ENCODE measurements at places on chromosomes 16 and 17.
A peak's percentile ranks its signal among the peaks of the same experiment; 100 is the strongest.

DNA sequence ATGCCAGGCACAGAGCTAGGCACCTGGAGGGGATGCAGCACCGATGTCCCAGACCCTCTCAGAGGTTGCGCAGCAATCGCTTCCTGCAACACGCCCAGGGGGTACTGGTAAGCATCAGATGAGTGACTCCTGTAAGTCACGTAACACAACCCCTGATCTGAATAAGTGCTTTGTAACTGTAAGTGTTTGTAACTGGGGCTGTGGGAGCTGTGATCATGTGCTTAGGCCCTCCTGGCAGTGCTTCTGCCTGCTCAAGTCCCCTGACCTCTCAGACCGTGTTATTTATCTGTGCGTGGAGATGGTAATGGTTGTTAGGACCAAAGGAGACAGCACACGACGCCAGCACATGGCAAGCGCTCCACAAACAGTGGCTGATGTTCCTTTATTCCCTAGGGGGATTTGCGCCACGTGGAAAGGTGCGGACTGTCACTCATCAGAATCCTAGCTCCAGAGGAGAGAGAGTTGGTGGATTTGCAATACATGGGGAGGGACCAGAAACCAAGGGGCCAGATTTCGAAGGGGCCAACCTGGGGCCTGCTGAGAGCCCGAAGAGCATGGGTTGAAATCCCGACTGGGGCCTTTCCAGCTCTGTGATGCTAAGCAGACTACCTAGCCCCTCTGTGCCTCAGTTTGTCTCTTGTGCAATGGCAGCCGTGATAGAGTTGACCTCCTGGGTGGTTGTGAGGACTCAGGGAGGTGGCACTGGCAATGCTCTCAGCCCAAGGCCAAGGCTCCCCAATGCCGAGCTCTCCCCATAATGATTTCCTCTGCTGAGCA, 151.8 kb downstream of the IRF8 start:
- DNase-seq, result no peak

DNA sequence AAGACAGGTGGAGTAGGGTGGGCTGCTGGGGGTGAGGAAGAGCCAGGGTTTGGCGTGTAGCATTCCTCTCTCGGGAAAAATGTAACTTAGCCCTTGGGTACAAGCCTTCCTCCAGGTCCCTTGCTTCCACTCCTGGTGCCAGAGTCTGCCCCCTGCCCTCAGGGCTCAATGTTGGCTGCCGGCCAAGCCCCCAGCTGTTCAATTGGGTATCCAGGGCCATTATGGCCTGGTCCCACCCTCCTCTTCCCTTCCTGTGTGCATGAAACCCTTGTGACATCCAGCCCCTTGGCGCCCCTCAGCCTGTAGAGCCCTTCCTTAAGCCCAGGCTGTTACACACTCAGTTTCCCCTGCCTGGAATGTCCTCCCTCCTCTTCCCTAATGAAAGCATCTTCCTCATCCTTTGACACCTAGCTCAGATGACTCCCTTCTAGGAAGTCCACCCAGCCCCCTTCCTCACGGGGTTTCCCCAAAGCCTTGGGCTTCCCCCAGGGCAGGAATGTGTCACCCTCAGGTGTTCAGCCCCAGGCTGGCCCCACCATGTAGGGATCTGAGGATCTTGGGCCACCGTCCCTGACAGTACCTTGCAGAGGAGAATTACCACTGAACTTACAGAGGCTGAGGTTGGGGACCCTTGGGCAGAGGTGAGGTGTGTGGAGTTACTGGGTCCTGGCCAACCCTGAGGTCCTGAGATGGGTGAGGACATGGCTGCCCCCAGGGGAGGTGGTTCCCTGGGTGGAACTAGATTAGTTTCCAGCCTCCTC, 30.0 kb downstream of the B9D1 start:
- DNase-seq, result no peak

DNA sequence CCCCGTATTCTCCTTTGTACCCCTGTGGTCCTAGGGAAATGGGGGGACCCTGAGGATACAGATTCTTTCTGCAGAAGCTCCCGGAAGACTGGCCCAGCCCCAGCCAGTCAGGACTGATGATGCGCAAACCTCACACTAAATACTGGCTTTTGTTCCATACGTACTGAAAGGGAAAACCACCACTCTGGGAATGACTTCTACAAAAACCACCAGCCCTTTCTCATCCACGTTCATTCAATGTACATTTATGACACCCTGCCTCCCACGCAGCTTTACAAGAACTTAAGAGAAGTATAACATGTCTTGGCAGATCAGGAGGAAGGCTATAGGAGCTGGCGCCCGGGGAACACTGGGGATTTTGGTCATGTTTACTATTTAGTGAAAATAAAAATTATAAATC, 70.6 kb downstream of the MARCHF10 start:
- no peak for DNase-seq

- no peak for DNase-seq
These were observed 24.5 kb downstream of the FCSK start for GRCh38 chr16:70478912-70479341.

DNA sequence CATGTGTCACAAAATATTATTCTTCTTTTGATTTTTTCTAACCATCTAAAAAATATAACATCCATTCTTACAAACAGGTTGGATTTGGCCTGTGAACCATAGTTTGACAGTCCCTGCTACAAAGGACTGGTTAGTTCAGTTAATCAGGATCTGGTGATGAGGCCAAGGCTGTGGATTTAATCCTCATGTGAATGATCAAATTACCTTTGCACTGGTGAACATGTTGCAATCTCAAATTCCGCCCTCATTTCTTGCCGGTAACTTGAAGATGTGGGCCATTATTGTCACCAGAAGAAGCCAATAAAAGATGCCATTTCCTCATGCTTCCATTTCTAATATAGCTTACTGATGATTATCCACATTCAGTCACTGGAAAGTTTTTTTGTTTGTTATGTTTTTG, 35.3 kb upstream of the YPEL2 start:
- DNase-seq, result no peak

DNA sequence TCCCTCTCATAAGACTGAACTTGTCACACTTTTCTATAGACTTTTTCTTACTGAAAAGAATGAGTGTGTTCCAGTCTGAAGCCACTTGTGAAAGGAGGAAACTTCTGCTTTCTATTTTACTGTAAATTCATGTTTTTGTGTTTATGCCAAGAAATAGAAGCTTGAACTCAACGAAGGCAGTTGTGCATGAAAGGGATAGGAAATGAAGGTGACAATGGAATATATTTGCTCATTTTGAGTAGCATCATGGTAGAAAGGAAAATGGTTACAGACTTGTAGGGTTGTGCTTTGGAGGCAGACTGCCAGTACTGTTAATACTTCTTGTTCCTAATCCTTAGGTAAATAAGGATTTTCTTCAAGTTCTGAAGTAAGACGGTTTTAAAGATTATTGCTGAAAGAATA, 8.1 kb downstream of the CLTC start:
- no peak for DNase-seq

GRCh38 chr17:63598281-63598680, 2.4 kb upstream of the TACO1 start:
- DNase-seq, result no peak

- peak; percentile 68 for DNase-seq
These were observed 75.3 kb downstream of the KSR1 start for GRCh38 chr17:27531469-27531961.

DNA sequence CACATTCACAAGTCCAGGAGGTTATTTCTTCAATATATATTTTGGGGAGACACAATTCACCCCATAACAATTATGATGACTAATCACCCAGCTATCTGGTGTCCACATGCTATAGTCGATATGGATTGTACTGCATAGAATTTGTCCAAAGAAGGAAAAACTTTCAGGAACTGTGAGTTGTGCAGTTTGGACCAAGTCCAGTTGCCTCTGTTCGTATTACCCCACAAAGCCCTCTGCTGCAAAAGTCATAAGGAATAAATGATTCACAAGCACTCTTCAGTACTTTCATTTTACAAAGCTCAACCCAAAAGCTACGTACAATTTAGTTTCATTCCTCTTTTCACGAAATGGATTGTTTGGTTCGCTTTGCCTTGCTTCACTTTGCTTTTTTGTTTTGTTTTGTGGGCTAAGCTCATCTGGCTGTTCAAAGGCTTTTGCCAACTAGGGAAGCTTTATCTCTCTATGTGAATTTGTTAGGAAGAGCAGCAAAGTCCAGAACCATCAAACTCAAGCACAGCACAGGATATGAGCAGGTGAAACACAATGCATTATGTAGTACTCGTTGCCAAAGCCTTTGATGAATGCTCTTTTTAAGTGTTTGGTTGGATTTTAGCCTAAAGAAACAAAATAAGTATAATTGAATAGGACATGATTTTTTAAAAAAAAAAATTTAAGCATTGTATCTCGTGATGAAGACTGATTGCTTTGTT, 98.6 kb downstream of the ZNF18 start:
- no peak for DNase-seq

- peak; percentile 52 for DNase-seq
These were observed 55.4 kb downstream of the JPH3 start for GRCh38 chr16:87657621-87658192.

- no peak for DNase-seq
These were observed 20.5 kb downstream of the GRB7 start for GRCh38 chr17:39757931-39758873.

DNA sequence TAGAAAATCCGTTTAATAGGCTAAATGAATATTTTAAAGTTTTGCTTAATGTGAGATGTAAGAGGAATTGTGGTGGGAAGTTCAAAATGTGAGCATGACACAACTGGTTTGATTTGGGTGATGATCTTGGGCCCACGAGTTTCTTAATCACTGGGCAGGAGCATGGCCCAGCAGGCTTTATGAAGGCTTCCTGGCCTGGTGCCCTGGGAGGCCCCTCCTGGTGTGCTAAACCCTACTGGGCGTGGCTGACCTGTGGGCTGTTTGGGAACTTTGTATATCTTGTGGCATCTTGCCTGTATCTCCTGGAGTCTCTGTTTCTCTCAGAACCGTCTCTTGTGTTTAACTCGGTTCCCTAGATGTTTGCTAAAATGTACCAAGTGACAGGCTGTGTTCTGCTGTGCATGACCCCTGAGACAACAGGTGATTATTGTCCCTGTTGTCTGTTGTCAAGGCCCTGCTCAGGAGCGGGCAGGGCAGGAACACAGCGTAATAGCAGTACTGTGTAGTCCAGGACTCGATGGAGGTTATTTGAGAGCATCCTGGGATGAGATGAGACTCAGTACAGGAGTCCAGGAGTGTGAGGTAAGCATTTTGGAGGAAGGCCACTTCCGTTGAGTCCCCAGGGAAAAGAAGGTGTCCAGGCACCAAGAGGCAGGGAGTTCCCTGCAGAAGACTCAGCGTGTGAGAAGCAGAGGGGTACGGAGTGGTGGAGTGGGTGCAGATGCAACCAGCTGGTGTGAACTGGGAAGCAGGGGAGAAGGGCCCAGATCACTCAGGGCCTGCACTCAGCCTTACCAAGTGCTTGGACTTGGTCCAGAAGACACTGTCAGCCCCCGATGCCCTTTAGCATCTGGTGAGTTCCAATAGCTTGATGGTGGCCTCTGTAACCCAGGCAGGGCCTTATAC, 48.5 kb downstream of the B9D1 start:
- DNase-seq, result peak; percentile 33

GRCh38 chr17:33261820-33262219, 31.3 kb downstream of the ASIC2 start:
- DNase-seq, result no peak

- no peak for DNase-seq
These were observed 27.9 kb upstream of the GINS2 start for GRCh38 chr16:85716680-85717038.

DNA sequence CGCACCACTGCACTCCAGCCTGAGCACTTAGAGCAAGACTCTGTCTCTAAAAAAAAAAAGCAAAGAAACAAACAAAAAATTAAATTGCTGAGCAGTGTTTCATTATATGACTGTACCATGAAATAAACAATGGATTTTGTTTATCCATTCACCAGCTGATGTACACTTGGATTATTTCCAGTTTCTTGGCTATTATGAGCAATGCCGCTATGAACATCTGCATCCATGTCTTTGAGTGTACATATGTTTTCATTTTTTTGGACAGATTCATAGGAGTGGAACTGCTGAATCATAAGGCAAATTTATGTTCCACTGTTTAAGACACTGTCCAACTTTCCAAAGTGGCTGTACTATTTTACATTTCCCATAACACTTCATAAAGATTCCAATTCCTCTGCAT, 8.0 kb downstream of the RNF157 start:
- DNase-seq, result no peak

DNA sequence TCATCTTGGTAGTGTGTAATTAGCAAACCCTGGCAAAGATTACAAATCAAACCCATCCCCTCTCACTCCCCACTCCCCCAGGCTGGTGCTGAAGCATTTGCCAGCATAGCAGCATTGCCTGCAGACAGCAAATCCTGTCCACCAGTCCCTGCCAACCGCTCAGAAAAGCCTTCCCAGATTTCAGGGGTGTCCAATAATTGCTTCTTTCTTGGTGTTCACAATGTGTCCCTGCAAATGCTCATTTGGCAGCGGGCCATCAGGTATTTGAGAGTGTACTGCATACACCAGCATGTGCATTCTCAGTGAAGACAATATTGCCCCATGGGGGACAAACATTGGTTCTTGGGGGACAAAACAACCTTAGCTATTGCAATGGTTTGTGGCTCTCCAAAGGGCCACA, 28.2 kb downstream of the ORC6 start:
- no peak for DNase-seq

GRCh38 chr16:24117680-24118079, 138.5 kb upstream of the CACNG3 start:
- no peak for DNase-seq

GRCh38 chr17:28938552-28938951, 12.8 kb downstream of the PHF12 start:
- DNase-seq, result no peak

- peak; percentile 67 for DNase-seq
These were observed 175.4 kb downstream of the AATF start for GRCh38 chr17:37123941-37124820.

- DNase-seq, result no peak
These were observed 452.1 kb upstream of the ASIC2 start for GRCh38 chr17:33745047-33745760.

- DNase-seq, result no peak
These were observed 13.3 kb downstream of the RMI2 start for GRCh38 chr16:11358531-11358930.

DNA sequence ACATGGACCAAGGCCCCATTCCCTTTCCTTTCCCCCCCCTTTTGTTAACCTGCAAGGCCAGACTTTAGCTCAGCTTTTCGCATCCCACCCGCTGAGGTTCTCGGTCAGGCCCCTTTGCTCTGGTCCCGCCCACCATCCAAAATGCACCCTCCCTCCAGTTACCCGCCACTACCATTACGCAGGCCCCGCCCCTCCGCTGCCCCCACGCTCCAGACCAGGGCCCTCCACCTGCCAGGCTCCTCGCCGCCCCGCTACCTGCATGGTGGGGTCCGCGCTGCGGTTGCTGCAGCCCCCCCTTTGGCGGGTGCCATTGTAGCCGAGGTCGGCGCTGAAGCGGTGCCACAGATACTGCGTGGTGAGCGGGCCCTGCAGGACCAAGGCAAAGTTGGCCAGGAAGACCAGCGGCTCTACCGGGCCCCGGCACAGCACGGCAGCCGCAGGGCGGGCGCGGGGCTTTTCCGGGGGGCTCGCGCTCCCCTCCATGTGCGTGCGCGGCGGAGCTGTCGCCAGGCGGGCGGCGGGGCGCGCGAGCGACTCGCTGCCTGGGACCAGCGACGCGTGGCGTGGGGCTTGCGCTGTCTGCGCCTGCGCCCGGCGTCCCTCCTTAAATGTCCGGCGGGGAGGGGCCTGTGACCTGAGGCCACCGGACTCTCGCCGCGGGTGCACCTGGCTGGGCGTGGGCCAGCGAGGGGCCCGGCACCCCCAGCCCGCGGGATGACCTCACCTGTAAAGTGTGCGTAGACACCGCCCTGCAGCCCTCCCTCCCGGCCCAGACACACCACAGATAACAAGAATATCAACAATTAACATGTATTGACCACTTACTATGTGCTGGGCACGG, at the start of gene SLC46A1:
Gene SLC46A1 (minus strand): TSS at position 581 of the 841 bp plus-strand sequence. CDS start 98 bp downstream, at position 483.
- DNase-seq, result peak; percentile 68
